ENCODE measurements at places on chromosomes 5 and 9.

DNA sequence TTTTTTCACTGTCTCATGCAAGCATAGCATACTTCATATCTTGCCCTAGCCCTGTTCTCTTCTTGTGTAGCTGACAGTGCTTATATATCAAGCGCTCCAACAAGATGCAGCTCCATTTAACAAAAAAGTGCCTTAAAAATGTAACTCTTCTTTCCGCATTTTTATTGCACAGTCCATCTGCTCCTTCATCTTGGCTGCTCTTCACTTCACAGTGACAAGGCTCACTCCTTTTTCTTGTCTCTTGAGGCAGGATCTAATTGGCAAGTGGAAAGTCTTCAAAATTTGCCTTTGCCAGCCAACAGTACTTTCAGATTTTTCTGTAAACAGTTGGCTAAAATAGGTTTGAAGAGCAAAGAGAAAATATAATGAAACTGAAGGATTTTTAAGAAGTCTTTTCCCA is 161.8 kb downstream of the PBX3 start:
- no peak for DNase-seq

DNA sequence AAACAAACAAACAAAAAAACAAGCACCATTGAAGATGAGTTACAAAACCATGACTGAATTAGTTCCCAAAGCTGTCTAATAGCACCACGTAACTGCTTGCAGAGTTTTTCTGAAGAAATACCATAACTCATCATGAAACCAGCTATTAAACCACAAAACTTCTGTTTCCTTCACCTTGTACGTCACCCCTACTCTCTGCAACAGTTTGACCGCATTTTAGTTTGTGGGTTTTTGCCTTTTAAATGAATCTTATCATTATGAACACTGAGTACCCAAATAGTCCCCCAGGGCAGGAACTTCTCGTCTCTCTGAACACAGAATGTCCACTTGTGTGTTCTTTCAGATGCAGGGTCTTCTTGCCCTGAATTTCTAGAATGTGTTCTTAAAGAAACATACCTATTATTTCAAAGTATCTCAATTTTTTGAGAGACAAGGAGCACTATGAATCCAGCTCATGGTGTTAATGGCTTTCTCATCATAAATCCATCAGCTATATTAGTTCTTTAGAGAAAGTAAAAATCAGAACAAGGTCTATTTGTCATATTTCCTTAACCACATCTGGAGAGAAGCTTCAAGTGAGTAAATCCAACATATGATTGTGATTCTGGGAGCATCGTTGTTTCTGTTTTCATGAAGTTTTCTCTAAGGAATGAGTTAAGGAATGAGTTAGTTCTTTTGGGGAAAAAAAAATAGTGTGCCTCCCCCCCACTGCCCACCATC is 210.6 kb downstream of the AUH start:
- no peak for DNase-seq

GRCh38 chr9:133352635-133353340 is 3.5 kb downstream of the SURF1 start:
- DNase-seq = no peak

DNA sequence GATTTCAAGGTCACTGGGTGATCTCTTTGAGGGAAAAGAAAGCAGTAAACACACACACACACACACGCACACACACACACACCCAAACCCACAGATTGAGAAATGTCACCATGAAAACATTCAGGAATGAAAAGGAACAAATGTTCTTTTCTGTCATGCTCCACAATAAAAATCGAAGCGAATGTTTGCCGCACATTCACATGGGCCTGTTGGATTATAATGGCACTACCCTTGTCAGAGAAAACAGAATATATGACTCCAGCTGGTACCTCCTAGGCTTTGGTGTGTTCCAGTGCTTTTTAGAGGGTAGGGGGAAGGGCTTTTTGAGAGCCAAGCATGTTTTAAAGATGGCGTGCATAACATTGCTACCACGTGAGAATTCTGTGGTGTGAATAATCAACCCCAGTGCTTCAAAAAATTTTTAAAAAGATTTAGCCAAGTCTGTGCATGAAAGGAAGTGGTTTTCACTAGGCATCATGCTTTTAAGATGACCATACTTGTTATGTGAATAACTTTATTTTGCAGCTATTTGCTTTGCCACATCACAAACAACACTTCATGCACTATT is 120.8 kb upstream of the ZNF608 start:
- no peak for DNase-seq

DNA sequence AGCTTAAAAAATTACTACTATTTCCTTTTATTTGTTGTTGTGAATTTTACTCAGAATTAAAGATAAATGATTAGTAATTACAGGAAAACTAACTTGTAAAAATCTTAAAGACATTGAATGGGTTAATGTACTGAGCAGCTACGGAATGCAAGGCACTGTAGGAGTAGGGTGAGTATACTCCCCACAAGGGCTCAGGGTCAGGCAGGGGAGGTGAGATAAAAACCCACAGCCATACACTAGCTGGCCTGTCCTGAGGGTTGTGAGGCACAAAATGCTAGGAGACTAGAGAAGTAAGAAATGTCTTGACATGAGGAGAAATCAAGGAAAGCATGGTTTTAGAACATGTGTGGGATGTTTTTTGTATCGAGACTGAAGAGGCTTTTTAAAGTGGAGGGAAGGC is 13.4 kb downstream of the ZBED3 start:
- DNase-seq = no peak

- DNase-seq = no peak
These were observed 127.2 kb downstream of the MRPL36 start for GRCh38 chr5:1672396-1672795.

- no peak for DNase-seq
These were observed 748.7 kb downstream of the TLE4 start for GRCh38 chr9:80320480-80320879.

DNA sequence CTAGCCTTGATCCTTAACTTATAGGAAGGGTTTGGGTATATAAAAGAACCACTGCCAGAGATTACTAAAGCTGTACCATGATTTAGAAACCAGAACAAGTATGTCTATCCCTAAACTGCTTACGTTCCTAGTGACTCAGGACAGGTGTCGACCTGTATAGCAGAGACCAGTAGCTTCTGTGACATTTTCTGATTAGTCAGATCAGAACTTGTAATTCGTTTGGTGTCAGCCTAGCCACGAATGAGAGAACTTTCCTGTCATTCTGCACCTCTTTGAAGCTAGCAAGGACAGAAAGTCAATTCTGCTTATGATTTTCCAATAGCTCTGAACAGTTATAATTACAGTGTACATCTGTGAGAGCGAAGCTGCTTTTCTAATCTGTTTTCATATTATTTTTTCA is 39.5 kb downstream of the PRKACG start:
- no peak for DNase-seq

Measured in T-helper 17 cell (primary cell).